Activated CD4-positive, alpha-beta T cell treated with anti-CD3 and anti-CD28 coated beads, Interleukin-2, amount 50 U/mL, for 48 hours (primary cell): ENCODE measurements at places on chromosomes 16 and 17.

DNA sequence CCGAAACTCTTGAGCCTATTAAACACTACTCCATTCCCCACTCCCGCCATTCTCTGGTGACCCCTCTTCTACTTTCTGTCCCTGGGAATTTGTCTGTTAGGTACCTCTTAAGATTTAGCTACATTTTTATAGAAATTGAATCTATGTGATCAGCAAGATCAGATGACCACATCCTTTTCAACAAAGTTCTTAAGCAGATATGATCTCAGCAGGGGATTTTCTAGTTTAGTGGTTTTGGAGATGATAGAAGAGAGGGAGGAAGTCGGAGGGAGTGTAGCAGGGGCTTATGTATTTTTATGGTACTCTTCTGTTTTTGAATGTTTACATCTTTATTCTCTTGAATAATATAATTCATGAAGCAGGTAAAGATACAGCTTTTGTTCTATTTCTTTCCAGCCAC lies 40.8 kb downstream of the RPA1 start:
- DNase-seq: no peak

- DNase-seq: no peak
Observed at GRCh38 chr16:2270588-2271470, 2.9 kb upstream of the RNPS1 start.

DNA sequence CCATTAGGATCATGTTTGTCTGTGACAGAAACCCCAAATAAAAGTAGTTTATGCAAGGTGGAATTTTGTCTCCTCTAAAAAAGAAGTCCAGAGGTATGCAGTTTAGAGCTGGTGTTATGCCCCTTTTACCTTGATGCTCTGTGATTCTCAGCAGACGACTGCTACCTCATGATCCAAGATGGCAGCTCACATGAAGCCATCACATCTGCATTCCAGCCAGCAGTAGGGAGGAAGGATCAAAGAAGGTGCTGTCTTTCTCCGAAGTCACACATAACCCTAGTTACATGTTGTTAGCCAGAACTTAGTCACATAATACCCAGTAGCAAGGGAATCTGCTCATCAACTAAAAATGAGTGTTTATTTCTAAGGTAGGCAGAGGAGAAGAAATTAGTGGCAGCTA lies 135.7 kb upstream of the HS3ST2 start:
- no peak for DNase-seq

DNA sequence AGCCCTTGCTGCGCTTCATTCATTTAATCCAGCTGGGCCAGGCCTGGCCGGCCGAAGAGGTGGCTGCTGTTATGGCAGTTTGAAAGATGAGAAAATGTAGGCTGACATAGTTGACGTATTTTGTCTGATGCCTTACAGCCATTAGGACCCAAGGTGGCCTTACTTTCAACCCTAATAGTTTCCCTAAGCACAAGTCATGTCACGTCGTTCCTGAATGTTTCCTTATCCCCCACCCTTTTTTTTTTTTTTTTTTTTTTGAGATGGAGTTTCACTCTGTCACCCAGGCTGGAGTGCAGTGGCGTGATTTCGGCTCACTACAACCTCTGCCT lies 307 bp upstream of the GOT2 start:
- no peak for DNase-seq

GRCh38 chr17:65029605-65030336 lies 26.8 kb downstream of the GNA13 start:
- no peak for DNase-seq

GRCh38 chr16:28935346-28935745 lies 3.6 kb downstream of the CD19 start:
- no peak for DNase-seq

DNA sequence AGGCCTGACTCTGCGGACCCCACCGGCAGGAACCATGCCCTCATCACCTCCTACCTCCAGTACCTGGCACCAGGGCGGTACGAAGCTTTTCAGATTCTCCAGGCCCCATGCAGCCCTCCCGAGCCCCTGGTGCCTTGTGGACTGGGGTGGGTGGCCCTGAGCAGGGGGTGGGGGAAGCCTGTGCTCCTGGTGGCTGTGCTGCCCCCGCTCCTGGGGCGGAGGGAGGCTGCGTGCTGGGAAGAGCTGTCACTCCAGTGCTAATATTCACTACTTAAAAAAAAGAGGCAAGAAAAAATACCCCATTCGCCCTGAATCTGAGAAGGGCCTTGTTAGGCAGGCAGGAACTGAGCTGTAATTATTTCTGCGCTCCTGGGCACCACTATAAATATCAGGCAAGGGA lies 111.8 kb downstream of the ENGASE start:
- DNase-seq: no peak

DNA sequence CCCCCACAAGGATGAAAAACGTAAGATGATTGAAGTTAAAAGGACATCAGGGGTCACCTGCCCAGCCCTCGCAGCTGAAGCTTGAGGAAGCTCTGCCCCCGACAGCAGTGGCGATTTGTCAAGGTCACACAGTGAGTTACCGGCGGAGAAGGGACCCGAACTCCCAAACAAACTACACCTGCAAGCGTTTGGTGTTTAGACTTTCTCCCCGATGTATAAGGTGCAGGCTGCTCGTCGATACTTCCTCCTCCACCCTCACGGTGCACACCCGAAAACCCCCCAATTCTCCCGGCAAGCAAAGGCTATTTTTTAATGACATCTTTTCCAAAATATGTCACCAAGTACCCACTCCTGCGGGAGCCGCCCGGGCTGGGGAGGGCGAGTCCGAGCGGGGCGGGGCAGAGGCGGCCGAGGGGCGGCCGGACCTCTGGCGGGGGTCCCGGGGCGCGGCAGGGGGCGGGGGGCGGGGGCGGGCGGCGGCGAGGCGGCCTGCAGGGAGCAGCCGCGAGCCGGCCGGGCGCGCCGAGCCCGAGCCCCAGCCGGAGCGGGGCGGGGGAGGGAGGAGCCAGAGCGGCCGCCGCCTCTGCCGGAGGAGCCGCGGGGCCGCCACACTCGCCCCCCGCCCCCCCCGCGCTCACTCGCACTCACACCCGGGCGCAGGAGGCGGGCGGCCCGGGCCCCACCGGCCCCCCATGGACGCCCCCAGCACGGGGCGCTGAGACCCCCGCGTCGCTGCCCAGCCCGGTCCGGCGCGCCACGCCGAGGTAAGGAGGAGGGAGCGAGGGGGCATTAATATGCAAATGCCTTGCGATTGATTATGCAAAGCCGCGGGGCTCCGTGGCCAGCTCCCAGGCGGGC lies at the start of gene THRA:
Gene THRA, plus strand, starts transcription at position 637 of the 858 bp plus-strand sequence. CDS start 11,524 bp downstream, outside the sequence.
- peak; percentile 65 for DNase-seq

DNA sequence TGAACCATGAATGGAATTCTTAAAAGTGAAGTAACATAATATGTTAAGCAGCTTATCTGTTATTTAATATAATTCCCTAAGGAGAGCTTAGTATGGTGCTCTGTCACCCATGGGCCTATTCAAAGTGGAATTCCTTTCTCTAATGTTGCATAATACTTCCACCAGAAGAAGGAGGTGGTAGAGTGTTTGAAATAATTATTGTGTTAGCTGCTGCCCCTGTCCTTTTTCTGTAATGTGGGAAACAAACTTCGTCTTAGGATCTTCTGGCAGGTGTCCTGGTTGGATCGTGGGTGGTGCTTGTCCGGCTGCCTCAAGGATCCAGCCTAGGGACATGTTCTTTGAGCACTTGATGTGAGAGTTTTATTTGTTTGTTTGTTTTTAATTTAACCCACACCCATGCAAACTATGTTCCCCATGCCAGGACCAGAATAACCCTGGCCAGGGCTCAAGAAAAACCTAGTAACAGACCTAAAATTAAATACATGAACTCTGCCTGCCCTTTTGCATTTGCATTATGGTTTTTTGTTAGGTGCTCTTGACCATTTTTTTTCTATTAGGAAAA lies 46.1 kb downstream of the ZNRF1 start:
- DNase-seq: no peak

DNA sequence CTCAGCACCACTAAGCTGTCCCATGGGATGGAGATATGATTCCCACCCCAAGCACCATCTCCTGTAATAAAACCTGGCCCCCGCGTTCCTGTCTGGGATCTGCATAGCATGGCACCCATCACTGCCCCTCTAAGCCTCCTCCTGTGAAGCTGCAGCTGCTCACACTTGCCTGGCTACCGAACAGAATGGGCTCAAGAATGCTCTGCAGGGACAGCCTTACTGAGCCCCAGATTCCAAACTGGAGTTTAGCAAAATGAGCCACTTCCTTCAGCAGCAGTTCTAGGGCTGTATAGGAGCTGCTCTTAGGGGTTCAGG lies 256.1 kb downstream of the CPPED1 start:
- DNase-seq: no peak

- DNase-seq: peak; percentile 30
Observed at GRCh38 chr16:89764711-89765201, 43.4 kb downstream of the ZNF276 start.

- no peak for DNase-seq
Observed at GRCh38 chr16:75455677-75456076, 8.8 kb downstream of the TMEM170A start.

DNA sequence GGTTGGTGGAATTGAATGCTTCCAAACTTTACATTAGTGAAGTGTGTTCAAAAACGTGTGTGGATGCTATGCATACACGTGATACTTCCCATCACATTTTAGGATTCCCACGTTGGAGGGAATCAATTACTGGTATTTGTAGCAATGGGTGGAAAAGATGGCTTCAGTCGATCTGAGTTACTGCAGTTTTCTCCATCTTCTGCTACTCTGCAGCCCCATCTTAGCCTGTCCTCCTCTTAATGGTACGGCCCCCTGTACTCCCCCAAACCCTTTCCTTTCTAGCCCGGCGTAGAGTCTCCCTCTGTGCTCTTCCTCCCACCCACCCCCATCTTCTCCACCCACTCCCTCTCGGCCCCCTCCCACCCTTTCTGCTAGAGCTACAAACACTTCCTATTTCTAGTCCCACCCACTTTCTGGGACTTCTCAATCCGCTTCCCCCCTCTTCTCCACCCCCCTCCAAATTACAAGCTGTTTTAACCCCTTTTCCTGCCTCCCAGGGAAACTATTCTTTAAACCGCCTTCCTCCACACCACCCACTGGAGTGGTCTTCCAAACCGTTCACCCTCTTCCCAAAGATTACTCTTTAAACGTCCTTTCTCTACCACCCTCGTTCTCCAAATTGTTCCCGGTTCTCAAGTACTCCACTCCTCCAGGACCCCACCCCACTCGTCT lies 1.1 kb downstream of the CHTF8 start:
- no peak for DNase-seq

DNA sequence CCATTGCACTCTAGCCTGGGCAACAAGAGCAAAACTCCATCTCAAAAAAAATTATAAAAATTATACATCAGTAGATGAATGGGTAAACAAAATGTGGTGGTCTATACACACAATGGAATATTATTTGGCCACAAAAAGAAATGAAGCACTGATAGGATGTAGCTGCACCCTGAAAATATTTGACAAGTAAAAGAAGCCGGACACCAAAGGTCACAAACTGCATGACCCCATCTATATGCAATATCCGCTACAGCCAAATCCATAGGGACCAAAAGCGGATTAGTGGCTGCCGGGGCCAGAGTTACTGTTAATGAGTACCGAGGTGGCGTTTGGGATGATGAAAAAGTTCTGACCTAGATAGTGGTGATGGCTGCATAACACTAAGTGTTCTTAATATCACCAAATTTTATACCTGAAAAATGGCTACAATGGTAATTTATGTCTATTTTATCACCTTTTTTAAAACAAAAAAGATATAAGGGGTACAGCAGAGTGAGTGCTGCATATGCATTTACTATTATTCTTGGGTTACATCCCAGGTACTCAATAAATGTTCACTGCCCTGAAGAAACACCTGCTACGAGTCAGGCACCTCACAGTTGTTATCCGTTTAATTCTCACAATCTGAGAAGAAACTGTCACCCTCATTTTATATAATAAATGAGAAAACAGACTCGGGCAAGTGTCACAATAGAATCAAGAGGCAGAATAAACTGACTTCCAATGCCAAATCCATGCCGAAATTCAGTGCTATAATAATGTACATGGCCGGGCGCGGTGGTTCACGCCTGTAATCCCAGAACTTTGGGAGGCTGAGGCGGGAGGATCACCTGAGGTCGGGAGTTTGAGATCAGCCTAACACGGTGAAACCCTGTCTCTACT lies 807 bp upstream of the HBQ1 start:
- no peak for DNase-seq

GRCh38 chr17:31581491-31581890 lies 190.0 kb downstream of the RAB11FIP4 start:
- DNase-seq: no peak

DNA sequence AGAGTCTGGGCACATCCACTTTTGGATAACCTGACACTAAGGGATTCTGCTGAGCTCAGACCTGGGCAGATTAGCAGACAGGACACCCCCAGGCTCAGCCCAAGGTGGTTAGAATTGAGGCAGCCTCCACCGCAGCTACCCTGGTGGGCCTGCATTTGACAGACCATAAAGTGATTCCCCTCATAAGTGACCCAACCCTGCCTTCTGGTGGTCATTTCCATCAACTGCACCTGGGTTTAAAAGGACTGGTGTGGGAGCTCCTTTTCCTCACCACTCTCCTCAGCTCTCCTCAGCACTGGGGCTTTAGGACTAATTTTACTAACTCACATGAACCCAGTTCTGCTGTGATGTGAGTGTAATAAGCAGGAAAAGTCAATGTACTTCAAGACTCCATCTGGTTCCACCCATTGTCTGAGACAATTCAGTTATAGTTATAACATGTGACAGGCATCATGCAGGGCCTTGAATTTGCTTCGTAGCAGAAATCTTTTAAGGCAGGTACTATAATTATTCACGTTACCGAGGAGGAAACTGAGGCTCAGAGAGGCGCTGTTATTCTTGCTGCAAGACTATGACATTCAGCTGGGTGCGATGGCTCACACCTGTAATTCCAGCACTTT lies 42.5 kb downstream of the MYH3 start:
- DNase-seq: peak; percentile 28

DNA sequence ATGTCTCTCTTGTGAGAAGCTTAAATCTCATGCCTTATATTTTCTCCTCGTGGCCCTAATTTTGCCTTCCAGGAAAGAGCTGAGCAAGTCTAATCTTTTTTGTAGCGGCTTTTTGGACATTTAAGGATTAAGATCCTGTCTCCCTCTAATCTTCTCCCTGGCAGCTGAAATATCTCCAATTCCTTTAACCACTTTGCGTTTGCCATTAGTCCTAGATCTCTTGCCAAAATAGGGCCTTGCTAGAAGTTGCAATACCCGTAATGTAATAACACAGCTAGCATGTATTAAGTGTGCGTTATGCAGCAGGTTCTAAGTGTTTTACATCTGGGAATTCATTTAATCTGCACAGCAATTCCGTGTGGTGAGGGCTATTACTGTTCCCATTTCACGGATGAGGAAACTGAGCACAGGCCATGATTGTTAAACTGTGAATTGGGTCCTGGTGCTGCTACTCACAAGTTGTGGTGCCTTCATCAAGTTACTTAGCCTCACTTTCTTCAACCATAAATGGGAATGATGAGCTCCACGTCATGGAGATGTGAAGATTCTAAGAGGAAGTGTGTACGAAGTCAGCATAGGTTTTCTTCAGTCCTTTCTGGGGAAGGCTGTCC lies 198.9 kb upstream of the ASIC2 start:
- no peak for DNase-seq

GRCh38 chr16:71423865-71424264 lies 18.0 kb downstream of the TLE7 start:
- DNase-seq: no peak

DNA sequence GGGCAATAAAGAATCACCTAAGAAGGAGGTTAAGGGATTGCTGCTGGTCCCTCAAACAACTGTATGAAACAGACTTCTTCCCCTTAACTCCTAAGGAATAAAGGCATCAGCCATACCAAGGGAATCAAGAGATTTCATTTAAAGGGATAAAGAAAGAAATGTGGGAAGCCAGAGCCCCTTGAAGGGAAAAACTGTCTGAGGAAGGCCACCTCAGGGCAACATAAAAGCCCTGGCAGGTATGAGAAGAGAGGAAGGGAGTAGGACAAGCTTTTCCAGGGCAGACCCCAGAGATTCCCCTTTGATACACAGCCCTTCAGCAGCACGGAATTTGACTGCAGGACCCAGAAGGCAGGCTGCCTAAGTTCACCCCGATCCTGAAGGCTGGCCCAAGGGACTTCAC lies 43.5 kb downstream of the COG7 start:
- DNase-seq: no peak
